ENCODE measurements at places on chromosomes 16 and 17.
A peak's percentile ranks its signal among the peaks of the same experiment; 100 is the strongest.

DNA sequence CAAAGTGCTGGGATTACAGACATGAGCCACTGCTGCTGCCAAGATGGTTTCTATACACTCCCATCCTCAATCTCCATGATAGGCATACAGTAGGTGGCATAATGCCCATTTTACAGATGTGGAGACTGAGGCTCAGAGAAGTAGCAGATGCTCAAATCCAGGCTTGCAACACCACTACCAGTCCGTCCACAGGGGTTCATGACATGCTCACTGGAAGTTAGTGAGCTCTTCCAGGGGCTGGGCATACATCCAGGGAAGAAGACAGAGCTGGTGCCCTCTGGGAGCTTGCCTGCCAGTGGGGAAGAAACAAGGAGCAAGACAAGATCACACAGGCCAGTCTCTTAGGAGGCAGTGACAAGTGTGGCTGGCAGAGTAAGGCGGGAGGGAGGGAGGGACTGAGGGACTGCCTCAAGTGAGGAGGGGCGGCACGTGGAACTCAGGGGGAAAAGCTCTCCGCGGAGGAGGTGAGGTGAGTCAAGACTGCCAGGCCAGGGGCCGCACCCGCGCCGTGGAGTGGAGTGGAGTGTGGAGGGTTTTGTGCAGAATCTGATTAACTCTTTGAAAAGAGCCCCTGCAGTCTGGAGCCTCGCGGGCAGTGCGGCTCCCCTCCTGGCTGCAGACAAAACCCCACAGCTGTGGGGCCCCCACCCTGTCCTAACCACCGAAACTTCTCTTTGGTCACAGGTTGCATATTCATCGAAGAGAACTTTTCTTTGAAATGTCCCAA lies 27.9 kb downstream of the SREBF1 start:
- DNase-seq: no peak

DNA sequence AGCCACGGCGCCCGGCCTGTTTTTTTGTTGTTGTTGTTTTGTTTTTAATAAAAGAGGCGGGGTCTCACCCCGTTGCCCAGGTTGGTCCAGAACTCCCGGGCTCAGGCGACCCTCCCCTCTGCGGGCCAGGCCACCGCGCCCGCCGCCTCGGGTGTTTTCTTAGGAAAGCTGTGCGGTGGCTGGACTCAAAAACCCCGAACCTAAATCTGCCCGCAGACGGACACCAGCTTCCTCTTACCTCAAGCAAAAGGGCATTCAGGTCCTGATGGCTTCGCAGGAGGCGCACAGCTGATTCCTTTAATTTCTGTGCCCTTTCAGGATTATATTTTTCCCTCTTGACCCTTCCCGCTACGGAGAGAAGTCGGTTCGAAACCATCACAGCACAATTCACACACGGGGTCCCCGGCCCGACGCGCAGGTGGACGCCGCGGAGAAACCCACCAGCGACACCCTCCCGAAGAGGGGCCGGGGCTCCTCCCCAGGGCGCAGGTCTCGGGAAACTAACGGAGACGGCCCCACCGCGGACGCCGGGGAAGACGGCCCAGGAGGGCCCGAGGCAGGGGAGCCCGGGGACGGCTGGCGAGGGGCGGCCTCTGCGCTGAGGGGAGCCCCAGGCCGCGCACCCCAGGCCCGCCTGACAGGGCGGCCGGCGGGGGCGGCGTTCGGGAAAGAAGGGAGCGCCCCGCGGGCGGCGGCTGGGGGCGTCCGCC lies 653 bp downstream of the FANCA start:
- DNase-seq: no peak

DNA sequence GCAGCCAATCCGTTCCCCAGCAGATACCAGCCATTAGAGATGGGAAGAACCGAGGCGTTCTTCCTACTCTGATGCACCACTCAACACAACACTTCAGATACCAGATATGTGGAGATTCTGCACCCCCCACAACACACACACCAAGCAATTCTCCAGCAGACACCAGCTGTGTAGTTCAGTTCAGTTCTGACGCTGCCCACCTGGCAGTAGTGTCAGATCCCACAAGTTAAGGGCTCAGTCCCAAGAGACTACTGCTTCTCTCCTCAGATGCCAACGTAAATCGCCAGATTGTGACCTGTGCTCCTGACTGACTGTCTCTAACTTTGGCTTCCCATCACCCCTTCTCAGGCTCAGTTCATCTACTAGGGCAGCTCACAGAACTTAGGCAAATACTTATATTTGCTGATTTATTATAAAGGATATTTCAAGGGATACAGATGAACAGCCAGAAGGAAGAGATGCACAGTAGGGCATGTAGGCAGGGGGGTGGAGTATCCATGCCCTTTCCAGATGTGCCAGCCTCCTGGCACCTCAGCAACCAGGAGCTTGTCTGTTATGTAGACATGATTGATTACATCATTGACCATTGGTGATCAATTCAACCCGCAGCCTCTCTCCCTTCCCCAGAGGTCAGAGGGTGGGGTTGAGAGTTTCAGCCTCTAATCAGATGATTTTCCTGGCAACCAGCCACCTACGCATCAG lies 110.6 kb downstream of the PRKCA start:
- DNase-seq: no peak

- DNase-seq: no peak
Measured at GRCh38 chr16:84299734-84300440, 5.2 kb downstream of the WFDC1 start.

DNA sequence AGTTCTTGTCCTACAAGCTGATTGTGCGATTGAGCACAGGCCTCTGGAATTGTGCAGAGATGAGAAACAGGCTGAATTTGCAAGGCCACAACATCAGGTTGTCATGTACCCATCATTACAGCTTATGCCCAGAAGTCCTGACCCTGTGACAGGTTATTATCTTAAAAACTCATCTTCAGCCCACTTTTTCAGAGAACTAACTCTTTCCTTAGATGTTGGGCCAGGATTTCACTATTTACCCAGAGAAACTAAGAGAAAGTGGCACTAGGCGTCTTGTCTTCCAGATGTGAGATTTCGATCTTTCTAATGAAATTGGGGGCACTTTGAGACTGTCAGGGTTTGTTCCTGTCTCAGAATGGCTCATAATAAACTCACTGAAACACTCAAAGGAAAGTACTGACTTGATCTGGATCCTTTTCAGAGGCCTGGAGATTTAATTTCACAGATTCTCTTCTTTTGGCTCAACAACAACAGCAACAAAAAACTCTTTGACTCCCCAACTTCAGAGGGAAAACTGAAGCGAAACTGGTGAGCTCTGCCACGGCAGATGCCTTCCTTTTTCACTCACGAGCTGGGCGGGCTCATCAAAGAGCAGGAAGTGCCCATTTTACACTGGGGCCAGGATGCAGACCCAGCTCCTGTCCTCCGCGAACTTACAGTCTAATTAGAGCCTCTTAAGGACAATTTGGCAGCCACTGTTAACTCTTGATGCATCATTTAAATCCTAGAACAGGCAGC lies 17.7 kb upstream of the SLC12A3 start:
- DNase-seq: peak; percentile 53

DNA sequence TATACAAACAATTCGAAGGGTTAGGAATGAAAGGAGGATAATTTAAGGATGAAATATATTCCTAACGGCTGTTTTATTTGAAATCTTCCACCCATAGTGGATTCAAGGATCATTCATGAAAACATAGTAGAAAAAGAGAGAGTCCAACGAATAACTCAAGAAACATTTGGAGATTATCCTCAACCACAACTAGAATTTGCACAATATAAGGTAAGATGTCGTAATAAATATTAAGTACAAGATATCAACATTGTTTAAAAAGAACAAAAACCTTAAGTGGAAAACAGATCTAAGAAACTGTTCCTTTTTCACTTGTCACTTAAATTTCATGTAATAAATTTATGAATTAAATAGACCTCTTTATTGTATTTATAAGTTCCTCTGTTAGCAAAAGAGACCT lies 9.2 kb upstream of the ATMIN start:
- DNase-seq: no peak

GRCh38 chr16:8634991-8635736 lies 13.7 kb downstream of the METTL22 start:
- no peak for DNase-seq

DNA sequence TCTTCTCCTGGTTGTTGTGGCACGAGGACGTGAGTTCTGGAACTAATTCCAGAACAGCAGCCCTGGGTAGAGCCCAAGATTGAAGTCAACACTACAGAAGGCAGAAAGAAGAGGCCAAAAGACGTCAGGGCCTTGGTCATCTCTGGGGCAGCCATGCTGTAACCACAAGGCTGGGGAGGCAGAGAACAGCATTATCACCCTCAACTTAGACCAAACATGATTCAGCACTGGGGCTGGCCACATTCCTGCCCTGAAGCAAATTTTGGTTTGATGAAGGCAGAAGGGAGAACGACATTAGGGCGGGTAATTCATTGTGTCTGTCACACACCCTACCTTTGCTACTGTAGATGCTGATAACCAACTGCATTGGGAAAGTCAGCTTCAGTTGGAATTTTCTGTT lies 9.7 kb upstream of the ALOX15B start:
- DNase-seq: no peak

DNA sequence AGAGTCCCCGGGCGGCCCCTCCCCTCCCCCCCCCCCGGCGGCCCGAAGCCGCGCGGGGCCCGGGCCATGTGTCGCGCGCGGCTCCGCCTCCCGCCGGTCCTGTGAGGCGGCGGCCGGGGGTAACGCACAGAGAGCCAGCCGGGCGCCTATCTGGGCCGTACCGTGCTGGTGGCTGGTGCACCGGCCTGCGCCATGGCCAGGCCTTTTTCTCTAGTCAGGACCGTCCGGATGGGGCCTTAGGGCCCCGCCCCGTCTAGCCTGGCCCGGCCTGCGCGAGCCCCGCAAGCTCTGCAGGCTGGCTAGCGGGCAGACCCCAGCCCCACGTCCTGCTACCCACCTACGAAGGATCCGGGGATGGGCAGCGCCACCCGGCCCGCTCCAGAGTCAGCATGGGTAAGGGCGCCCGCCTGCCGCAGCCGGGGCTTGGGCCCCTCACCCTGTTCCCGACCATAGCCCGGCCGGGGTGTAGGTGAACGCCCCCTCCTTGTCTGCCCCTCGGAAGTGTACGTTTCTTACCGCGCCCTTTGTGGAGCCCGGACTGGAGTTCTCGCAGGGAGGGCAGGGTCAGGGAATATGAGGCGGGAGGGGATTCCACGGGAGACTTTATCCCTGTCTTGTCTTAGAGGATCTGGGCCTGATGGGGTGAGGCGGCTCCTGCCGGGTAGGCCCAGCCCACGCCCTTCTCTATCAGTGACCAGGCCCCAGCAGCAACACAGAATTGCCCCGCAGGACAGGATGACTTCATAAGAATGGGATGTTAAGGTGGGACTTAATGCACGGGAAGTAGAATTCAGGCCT lies at the start of gene CENPT:
CENPT (minus strand) TSS at position 630 of the 798 bp plus-strand sequence. CDS start 13,834 bp downstream, outside the sequence.
- peak; percentile 76 for DNase-seq

DNA sequence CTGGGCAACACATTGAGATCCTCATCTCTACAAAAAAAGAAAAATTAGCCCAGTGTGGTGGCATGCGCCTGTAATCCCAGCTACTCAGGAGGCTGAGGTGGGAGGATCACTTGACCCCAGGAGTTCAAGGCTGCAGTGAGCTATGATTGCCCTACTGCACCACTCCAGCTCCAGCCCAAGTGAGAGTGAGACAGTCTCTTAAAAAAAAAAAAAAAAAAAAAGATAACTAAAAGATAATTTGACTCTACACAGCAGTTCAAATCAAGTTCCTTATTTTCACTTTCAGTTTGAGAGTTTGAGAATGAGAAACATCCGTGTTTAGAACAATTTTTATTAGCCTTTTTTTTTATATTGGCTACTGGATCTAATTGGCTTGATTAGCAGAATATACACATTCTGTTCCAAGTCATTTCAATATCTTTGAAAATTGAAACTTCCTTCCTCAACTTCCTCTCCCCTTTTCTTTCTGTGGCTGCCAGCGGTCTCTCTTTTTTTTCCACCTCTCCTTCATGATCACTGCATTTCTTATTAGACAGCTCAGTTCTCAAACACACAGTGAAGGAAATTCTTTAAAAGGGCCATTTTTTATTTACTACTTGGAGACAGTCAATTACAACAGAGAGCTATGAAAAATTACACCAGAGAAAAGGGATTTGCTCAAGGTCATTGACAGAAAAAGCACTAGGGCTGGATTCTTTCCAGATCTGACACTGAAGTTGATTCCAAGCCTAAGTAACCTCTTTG lies 4.5 kb upstream of the ACSF2 start:
- peak; percentile 28 for DNase-seq

- no peak for DNase-seq
Measured at GRCh38 chr17:41655611-41656111, 31.3 kb upstream of the KRT17 start.

DNA sequence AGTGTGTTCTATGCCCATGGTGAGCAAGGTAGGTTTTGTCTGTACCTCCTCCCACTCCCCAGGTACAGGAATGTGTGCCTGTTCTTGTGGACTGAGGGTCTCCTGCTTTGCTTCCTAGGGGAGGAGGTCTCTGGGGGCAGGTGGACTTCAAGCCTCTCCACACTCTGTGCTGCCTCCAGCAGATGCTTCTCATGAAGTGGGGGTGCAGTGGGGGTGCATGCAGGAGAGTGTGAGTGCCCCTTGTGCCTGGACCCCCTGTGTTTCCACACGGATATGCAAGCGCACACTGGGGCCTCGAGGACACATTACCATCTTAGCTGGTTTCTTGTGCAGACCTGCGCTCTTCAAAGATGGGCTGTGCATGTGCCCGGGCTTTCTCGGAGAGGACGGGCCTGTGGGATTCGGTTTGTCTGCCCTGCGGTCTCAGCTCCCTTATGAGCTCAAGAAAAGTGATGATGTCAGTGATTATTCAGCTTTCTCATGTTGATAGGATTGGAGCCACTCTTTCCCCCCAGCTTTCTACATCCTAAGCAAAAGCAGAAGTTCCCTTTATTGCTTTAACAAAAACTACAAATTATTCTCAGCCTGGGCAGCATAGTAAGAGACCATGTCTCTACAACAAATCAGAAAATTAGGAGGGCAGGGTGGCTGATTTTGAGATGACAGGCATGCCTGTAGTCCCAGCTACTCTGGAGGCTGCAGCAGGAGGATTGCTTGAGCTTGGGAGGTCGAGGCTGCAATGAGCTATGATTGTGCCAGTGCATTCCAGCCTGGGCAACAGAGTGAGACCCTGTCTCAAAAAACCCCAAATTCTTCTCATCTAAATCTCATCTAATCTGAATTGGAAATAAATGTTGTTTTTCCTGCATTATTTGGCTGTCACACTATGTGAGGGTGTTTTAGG lies 86.8 kb downstream of the RPTOR start:
- no peak for DNase-seq

- DNase-seq: no peak
Measured at GRCh38 chr17:43015579-43015978, 6.6 kb downstream of the VAT1 start.

DNA sequence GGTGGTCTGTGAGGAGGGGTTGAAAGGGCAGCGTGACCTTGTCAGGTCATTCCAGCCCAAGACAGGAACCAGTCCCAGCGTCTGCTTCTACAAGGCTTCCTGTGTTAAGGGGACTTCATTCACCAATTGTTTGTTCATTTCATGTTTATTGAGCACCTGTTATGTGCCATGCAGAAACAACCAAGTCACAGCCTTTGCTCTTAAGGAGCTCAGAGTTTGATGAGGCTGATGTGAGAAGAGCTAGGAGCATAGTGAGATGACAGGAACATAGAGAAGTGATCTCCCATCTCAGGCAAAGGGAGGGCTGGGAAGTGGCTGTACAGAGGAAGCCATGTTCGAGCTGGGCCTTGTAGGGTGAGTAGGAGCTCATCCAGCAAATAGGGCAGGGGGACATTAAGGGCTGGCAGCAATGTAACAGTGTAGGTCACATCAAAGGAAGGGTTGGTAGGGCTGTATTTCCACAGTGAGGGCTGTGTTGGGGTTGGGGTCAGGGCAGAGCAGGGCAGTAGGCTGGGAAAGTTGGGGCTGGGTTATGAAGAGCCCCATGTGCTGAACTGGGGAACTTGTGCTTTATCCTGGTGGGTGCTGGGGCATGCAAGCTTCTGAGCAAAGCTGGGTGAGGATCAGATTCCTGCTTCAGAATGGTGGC lies 79.8 kb downstream of the ARHGAP23 start:
- DNase-seq: no peak

GRCh38 chr17:52048137-52048898 lies 110.2 kb downstream of the CA10 start:
- DNase-seq: no peak
